ENCODE measurements at places on chromosomes 11 and 22.
A peak's percentile ranks its signal among the peaks of the same experiment; 100 is the strongest.

- DNase-seq, result peak; percentile 28
These were observed 198.9 kb upstream of the ZC3H12C start for GRCh38 chr11:109894242-109894641.

GRCh38 chr22:31848411-31848810 is 94.6 kb downstream of the DEPDC5 start:
- DNase-seq, result peak; percentile 26

- DNase-seq, result peak; percentile 66
These were observed 1.8 kb downstream of the IGF2 start for GRCh38 chr11:2137202-2138067.

GRCh38 chr11:80958361-80958760 is 1517.5 kb upstream of the TENM4 start:
- DNase-seq, result no peak

DNA sequence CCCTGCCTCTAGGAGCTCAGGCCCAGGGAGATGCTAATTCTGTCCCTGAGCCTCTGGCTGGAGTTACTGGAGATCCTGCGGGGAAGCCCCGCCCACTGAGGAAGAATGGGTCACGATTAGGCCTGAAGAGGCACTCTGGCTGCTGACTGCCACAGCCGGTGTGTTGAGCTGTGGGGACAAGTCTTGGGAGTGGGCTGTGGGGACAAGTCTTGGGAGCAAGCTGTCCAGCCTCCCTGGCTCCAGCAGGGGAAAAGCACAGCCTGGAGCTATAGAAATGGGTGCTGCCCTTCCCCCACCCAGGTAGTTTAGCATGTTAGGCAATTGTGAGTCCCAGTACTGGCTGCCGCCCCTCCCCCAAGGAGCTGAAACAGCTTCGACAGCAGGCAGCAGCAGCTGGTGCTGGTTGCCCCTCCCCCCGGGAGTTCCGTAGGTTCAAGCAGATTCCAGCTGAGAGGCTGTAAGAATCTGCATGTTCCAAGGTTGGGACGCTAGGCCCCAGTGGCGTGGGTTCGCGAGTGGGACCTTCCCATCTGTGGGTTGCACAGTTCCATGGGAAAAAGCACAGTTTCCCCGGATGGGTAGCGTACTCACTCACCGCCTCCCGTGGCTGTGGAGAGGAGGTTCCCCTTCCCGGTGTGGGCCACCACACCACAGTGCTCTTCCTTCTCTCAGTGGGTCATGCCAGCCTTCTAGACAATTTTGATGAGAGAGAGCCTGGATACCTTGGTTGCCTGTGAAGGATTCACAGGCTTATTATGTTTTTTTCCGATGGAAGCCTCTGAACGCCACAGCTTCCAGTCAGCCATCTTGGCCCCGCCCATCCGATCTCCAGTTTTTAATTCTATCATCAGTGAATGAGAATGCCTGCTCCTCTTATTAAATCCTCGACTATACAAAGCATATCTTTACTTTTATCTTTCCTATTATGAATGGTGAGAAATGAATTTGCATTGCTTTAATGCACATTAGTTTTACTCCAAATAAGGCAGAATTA is 61.5 kb downstream of the MSANTD4 start:
- DNase-seq, result peak; percentile 94

Data from ELF-1 (cell line).